ENCODE measurements at places on chromosomes 2 and 18.

GRCh38 chr2:81650048-81650971, 1345.8 kb upstream of the LRRTM1 start:
- no peaks in the 10 kb centered on the region for H3K27me3 ChIP-seq
- no peak overlapping the region for H3K4me3 ChIP-seq
- DNase-seq, result peak; percentile 3
- no peak overlapping the region for H3K27ac ChIP-seq

DNA sequence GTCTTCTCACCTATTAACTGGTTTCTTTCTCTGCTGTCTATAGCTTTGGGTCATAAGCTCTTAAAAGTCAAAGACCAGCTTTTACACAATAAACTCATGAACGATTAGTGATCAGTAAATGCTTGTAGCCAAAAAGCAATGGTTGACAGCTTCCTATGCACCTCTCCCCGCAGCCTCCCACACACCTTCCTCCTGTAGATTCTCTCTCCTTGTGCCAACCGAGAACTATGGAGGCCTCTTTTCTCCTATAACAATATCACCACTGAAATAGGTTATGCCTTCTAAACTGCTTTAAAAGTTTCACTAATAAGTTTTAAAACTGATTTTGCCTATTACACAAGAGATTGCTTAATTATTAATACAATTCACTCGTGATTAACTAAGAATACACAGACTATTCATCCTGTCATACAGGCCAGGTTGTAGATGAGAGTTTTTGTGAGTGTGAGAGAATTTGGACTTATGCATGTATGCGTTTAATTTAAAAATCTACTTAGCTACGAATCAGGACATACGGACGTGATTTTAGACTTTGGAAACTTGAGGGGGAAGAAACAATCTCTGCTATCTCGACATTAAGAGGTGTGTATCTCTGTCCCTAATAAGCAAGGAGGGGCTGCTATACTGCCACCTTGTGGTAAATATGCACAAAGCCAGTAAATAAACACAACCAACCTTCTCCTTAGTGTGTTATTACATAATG, 229.1 kb upstream of the RBBP8 start:
- no peaks in the 10 kb centered on the region for H3K4me1 ChIP-seq
- no peak overlapping the region for H3K4me3 ChIP-seq
- no peaks in the 10 kb centered on the region for H3K36me3 ChIP-seq
- peak; percentile 57 for DNase-seq
- H3K27me3 ChIP-seq, result no peaks in the 10 kb centered on the region

GRCh38 chr2:425947-426346, 138.1 kb upstream of the ALKAL2 start:
- no peaks in the 10 kb centered on the region for H3K36me3 ChIP-seq
- no peak overlapping the region for H3K27ac ChIP-seq
- H3K4me3 ChIP-seq, result no peak overlapping the region
- peaks cover 16% of the 10 kb centered on the region for H3K4me1 ChIP-seq

- H3K4me3 ChIP-seq, result no peak overlapping the region
- no peak overlapping the region for H3K27ac ChIP-seq
- H3K4me1 ChIP-seq, result peaks cover 2% of the 10 kb centered on the region
- DNase-seq, result no peak
- no peaks in the 10 kb centered on the region for H3K36me3 ChIP-seq
Observed at GRCh38 chr2:186733414-186733813, 39.6 kb downstream of the FAM171B start.

DNA sequence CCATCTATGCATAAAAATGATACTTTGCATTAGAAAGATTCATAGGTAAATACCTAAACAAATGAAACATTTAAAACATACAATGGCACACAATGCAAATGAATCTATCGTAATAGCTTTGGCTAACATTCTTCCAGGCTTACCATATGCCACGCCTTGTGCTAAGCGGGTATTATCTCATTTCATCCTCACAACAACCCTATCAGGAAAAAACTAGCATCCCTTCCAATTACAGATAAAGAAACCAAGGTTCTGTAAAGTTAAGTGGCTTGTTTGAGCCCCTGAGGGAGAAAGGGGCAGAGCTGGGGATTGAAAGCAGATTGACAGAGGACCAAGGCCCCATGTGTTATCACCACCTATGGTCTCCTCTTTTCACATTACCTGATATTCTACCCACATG, 145.4 kb upstream of the ETAA1 start:
- DNase-seq, result no peak
- peaks cover 1% of the 10 kb centered on the region for H3K4me1 ChIP-seq

GRCh38 chr2:11310212-11310611, 34.2 kb downstream of the ROCK2 start:
- no peak for DNase-seq
- H3K4me1 ChIP-seq, result no peaks in the 10 kb centered on the region
- H3K4me3 ChIP-seq, result no peak overlapping the region
- no peak overlapping the region for H3K27ac ChIP-seq
- H3K27me3 ChIP-seq, result no peaks in the 10 kb centered on the region

- no peak for DNase-seq
- H3K4me1 ChIP-seq, result no peaks in the 10 kb centered on the region
- H3K27ac ChIP-seq, result no peak overlapping the region
- H3K27me3 ChIP-seq, result no peaks in the 10 kb centered on the region
Observed at GRCh38 chr2:39150102-39150562, 29.3 kb upstream of the SOS1 start.

GRCh38 chr2:129752176-129752575, 227.3 kb upstream of the RAB6C start:
- no peaks in the 10 kb centered on the region for H3K4me1 ChIP-seq
- H3K27me3 ChIP-seq, result no peaks in the 10 kb centered on the region
- no peaks in the 10 kb centered on the region for H3K36me3 ChIP-seq
- no peak overlapping the region for H3K4me3 ChIP-seq
- DNase-seq, result no peak
- no peak overlapping the region for H3K27ac ChIP-seq

DNA sequence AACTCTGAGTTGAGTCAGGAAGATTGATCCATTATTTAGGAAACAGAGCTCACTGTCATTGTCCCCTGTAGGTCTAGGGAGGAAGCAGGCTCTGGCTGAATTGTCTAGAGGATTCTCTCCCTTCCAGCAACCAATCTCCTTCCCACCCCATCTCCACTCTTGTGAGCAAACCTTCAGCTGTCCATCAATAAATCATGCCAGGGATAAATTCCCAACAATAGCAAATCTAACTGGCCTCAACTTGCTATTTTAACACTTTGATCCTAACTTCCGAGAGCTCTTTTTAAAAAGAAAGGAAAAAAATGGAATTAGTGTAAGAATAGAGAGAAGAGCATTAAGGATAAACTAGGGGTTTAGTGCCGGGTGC, 53.5 kb downstream of the ATP8B1 start:
- no peak overlapping the region for H3K4me3 ChIP-seq
- H3K27me3 ChIP-seq, result no peaks in the 10 kb centered on the region
- peaks cover 6% of the 10 kb centered on the region for H3K4me1 ChIP-seq
- no peak overlapping the region for H3K27ac ChIP-seq

GRCh38 chr2:206045251-206045650, 40.7 kb downstream of the INO80D start:
- H3K4me1 ChIP-seq, result no peaks in the 10 kb centered on the region
- DNase-seq, result peak; percentile 57
- no peak overlapping the region for H3K27ac ChIP-seq
- H3K27me3 ChIP-seq, result no peaks in the 10 kb centered on the region

DNA sequence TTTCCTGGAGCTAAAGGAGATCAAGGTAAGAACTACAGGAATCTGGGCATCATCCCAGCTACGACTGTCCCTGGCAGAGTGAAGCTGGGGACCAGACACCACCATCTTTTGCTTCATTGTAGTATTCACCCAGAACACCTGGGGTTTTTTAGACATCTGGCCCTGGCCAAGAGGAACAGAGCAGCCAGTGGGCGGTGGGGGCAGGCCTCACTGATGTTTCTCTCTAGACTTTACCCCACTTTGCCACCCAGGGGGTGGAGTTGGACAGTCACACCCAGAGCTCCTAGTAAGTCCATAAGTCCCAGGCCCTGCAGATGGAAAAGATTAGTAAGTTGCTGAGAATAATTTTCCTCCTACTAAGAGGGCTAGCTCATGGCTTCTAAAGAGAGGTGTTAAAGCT, 39.6 kb downstream of the MARCO start:
- no peak overlapping the region for H3K4me3 ChIP-seq
- H3K27ac ChIP-seq, result no peak overlapping the region
- no peak for DNase-seq
- H3K27me3 ChIP-seq, result no peaks in the 10 kb centered on the region

DNA sequence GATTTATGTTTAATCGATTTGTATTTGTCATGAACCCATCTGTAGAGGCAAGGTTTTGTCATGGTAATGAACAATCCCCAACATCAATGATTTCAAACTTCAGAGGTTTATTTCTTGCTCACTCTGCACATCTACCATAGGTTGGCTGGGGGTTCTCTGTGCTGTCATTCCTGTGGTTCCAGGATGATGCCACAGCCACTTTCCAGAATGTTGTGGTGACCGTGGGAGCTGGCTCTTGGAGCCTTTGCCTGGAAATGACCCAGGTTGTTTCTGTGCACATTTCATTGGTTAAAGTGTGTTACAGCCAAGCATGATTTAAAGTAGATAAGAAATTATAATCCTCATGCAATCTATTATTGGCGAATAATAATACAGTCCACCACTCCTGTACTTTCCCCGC, 28.2 kb upstream of the EPAS1 start:
- peak; percentile 88 for DNase-seq
- no peaks in the 10 kb centered on the region for H3K27me3 ChIP-seq
- H3K36me3 ChIP-seq, result no peaks in the 10 kb centered on the region
- H3K4me3 ChIP-seq, result no peak overlapping the region
- no peak overlapping the region for H3K27ac ChIP-seq

- no peak overlapping the region for H3K27ac ChIP-seq
- no peaks in the 10 kb centered on the region for H3K4me1 ChIP-seq
- no peak overlapping the region for H3K4me3 ChIP-seq
- DNase-seq, result no peak
Observed at GRCh38 chr2:159476329-159476728, 140.0 kb downstream of the BAZ2B start.

- H3K36me3 ChIP-seq, result no peaks in the 10 kb centered on the region
- H3K27ac ChIP-seq, result no peak overlapping the region
- peak; percentile 69 for DNase-seq
- H3K27me3 ChIP-seq, result no peaks in the 10 kb centered on the region
- no peak overlapping the region for H3K4me3 ChIP-seq
Observed at GRCh38 chr2:72778410-72778809, 47.4 kb downstream of the EXOC6B start.

GRCh38 chr2:68660658-68661057, 17.3 kb downstream of the PROKR1 start:
- no peaks in the 10 kb centered on the region for H3K4me1 ChIP-seq
- H3K36me3 ChIP-seq, result no peaks in the 10 kb centered on the region
- peaks cover 16% of the 10 kb centered on the region for H3K27me3 ChIP-seq

- H3K4me1 ChIP-seq, result peaks cover 4% of the 10 kb centered on the region
- DNase-seq, result no peak
- no peaks in the 10 kb centered on the region for H3K27me3 ChIP-seq
- H3K27ac ChIP-seq, result no peak overlapping the region
Observed at GRCh38 chr2:135962366-135963123, 22.9 kb downstream of the DARS1 start.

GRCh38 chr2:154945984-154946383, 247.5 kb downstream of the KCNJ3 start:
- H3K36me3 ChIP-seq, result no peaks in the 10 kb centered on the region
- H3K4me3 ChIP-seq, result no peak overlapping the region
- H3K27me3 ChIP-seq, result no peaks in the 10 kb centered on the region
- no peaks in the 10 kb centered on the region for H3K4me1 ChIP-seq
